ENCODE measurements at places on chromosomes 6 and 20.

- DNase-seq, result no peak
Observed at GRCh38 chr6:91485047-91485446, 898.2 kb upstream of the MAP3K7 start.

DNA sequence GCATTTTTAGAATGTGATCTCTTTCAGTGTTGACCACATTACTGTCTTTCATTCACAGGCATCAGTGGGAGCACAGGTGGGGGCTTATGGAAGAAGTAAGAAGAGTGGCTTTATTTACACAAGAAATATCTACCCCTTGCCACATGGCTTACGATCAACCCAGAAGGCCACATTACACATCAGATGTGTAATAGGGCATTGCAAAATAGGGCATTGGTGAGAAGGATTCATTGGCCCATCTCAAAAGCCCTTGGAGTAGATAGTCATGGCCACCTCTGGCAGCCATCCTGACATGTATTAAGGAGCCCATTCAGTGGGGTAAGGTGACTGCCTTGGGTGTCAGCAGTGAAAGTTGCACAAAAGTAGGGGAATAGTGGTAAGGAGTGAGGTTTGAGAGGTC lies 97.5 kb downstream of the MAFB start:
- DNase-seq, result no peak

DNA sequence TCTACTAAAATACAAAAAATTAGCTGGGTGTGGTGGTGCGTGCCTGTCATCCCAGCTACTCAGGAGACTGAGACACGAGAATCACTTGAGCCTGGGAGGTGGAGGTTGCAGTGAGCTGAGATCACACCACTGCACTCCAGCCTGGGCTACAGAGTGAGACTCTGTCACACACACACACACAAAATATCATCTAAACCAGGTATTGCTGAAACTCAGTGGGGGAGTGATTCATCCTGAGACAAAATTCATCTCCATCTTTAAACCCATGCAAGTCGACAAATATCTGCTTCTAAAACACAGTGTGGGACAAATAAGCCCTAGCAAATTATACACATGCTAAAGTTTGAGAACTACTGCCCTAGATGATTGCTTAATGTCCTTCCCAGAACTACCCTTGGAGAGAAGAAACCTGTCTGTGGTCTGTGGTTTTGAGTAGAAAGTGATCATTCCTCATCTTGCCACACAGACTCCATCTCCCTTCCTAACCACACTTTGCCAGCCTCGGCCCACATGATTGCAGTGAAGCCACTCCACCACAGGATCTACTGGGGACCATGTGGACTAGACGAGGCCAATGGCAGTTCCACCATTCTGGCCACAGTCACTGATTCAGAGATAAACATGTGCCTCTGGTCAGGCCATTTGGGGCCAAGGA lies 130.3 kb downstream of the OPRM1 start:
- DNase-seq, result no peak

- no peak for DNase-seq
Observed at GRCh38 chr6:69866351-69866769, at the start of gene COL19A1. Gene COL19A1, plus strand, starts transcription at chr6:69866556. Its CDS starts 13,012 bp downstream, at chr6:69879568.

- no peak for DNase-seq
Observed at GRCh38 chr6:18613319-18613925, 226.3 kb downstream of the RNF144B start.

- no peak for DNase-seq
Observed at GRCh38 chr6:16778521-16778920, 17.3 kb upstream of the ATXN1 start.

- no peak for DNase-seq
Observed at GRCh38 chr20:12906361-12906760, 102.4 kb upstream of the SPTLC3 start.

- peak; percentile 58 for DNase-seq
Observed at GRCh38 chr6:53734473-53735299, 60.1 kb upstream of the LRRC1 start.

GRCh38 chr6:148239801-148240460 lies 102.7 kb upstream of the SASH1 start:
- no peak for DNase-seq

DNA sequence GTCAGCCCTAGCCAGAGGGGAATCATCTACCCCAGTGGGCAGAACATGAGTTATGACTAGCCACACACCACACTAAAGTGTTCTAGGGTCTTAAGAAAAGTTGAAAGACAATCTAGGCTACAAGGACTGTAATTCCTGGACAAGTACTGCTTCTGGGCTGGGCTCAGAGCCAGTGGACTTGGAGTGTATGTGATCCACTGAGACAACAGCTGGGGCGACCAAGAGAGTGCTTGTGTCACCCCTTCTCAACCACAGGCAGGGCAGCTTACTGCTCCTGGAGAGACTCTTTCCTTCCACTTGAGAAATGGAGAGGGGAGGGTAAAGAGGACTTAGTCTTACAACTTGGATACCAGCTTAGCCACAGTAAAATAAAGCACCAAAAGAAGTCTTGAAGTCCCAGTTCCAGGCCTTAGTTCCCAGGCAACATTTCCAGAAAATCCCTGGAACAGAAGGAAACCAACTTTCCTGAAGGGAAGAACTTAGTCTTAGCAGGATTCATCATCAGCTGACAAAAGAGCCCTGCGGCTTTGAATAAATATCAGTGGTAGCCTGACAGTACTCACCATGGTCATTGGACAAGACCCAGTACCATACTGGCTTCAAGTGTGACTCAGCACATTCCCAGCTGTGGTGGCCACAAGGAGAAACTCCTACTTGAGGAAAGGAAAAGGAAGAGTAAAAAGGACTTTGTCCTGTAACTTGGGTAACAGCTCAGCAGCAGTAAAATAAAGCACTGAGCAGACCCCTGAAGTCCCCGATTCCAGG lies 355.1 kb upstream of the ADGRB3 start:
- no peak for DNase-seq

DNA sequence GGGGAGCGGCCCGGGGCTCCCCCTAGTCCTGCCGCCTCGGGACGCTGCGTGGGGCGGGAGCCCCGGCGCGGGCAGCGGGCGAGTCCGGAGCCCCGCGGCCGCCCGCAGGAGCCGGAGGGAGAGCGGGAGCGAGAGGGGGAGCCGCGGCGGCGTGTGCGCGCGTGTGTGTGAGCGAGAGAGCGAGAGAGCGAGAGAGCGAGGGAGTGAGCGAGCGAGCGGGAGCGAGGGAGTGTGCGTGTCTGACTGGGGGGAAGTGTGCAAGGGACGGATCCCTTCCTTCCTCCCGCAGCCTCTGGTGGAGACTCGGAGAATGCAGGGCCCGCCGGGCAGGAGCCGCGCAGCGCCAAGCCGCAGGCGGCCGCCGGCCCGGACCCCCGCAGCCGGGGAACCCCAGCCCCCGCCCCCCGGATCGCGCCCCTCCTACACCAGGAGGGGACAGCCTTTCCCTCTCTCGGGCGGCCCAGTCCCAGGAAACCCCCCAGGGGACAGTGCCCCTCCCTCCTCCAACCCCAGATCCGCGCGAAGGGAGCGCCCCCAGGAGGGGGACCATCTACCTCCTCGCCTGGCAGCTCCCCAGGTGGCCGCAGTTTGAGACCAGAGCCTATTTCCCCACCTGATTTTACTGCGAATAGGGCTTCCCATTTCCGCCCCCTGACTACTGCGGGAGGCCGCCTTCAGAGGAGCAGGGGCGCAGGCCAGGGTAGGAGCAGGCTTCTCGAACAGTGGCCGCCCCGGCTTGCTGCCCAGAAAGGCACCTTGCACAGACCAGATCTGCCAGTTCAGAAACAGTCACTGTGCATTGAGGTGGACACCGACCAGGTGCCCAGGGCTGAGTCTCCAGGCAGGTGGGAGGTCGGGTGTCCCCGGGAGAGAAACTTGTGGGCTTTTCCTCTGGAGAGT lies at the start of gene CDH22:
CDH22 (minus strand) TSS at position 241 of the 900 bp plus-strand sequence. CDS start 57,204 bp downstream, outside the sequence.
- DNase-seq, result peak; percentile 68

DNA sequence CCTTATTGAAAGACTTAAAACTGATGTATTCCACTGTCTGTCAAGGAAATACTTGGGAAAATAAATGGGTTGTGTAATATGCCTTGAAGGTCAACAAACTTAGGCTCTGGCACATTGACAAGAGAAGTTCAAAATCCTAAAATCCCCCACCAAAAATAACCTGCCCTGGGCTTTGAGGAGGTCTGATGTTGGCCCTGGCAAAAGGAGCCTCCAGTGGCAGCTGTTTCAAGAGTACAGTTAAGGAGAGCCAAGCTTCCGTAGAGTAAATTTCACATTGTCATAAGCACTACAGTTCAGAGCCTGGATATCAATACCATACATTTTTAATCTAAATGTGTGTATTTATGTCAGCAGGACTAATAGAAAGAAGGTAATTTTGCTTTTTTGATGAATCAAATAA lies 282.7 kb downstream of the EYA4 start:
- no peak for DNase-seq

DNA sequence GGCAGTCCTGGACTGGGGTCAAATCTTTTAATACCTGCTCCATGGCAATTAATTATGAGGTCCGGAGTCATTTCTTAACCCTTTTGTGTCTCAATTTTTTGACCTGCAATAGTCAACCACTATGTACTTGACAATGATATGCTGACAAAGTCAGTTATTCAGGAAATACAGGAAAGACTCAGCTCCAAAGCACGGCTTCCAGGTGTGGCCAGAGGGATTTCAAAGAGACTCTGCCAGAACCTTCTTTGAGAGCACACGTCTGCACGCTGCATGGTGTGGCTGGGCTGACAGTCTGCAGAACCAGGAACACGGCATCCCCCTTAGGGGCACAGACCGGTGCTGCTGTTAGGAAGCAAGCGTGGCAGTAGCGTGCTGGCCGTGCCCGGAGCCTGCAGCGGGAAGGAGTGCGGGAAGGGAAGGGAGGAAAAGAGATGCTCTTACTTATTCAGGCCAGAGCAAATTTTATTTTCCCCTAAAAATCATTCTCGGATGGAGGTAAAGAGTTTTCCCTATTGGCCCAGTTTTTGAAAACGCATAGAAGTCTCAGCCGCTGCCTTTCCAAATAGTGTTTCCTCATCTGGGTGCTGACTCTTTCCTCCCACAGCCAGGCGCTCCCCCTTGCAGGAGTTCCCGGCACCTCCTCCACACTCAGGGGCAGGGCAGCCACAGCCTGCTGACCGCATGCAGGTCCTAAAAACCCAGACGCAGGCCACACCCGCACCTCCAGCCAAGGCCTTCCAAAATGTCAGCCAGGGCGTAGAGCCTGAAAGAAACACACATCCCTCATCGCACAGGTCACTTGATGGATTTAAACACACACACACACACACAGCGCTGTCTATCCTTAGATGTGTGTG lies 187.4 kb upstream of the SNX9 start:
- DNase-seq, result no peak

- no peak for DNase-seq
Observed at GRCh38 chr6:126784161-126784790, 334.2 kb upstream of the RSPO3 start.

DNA sequence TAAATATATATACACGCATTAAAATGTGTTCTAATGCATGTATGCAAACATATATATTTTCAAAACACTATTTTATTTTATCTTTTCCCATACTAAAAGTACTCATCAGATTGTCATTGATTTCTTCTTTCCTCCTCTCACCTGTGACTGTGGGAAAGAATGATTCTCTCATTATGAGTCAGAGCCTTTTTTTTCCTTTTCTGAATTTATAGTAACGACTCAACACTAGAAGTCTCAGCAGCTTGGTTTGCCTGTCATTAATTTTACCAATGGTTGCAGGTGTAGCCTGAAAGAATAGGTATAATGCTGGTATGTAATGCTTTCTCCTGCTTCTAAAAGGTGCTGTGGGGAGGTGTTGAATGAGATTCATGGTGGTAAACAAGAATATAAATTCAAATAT lies 328.7 kb downstream of the UTRN start:
- DNase-seq, result no peak

DNA sequence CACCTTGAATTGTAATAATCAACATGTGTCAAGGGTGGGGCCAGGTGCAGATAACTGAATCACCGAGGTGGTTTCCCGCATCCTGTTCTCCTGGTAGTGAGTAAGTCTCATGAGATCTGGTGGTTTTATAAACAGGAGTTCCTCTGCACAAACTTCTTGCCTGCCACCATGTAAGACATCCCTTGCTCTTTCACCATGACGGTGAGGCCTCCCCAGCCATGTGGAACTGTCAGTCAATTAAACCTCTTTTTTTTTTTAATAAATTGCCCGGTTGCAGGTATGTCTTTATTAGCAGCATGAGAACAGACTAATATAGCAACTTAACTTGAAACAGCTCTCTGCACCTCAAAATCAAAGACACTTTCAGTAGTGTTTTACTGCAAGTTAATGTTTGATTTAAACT lies 121.6 kb downstream of the OGFRL1 start:
- DNase-seq, result no peak

DNA sequence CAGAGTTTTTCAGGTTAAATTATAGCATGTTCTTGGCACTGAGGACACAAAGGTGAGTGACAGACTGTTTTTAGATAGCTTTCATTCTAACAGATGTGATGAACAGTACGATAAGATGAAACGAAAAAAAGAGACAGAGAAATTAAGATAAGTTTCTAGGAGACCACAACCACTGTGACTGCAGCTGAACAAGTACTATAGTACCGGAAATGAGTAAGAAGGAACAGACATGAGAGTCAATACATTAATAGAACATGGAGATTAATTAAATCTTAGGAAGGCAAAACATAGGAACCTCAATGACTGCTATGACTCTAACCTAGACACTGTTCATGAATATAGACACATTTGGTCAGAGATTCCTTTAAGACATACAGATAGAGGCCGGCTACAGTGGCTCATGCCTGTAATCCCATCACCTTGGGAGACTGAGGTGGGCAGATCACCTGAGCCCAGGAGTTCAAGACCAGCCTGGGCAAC lies 40.2 kb downstream of the HBS1L start:
- DNase-seq, result no peak

GRCh38 chr20:19427913-19428312 lies 215.5 kb downstream of the SLC24A3 start:
- DNase-seq, result no peak

GRCh38 chr6:141467881-141468280 lies 664.8 kb upstream of the GJE1 start:
- DNase-seq, result no peak

DNA sequence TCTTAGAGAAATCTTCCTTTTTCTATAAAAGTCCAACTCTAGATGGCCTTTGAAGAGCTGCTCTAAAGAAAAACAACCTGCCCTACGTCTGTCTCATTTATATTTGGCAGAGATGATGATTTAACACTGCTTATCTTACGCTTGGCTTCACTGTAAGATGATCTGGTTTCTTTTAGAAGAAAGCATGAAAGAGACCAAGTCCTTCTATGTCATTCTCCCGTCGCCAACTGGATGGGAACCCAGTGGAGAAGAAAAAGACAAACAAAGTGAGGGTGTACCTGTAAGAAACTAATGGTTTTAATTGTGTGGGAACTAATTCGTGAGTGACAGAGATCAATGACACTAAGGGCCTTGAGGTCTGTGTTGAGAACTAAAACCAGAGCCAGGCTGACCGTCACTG lies 92.8 kb downstream of the MBOAT1 start:
- DNase-seq, result no peak
